ENCODE measurements at places on chromosomes 6 and 20.
A peak's percentile ranks its signal among the peaks of the same experiment; 100 is the strongest.

- no peak for DNase-seq
Measured at GRCh38 chr20:53321596-53321995, 272.0 kb downstream of the ZNF217 start.

DNA sequence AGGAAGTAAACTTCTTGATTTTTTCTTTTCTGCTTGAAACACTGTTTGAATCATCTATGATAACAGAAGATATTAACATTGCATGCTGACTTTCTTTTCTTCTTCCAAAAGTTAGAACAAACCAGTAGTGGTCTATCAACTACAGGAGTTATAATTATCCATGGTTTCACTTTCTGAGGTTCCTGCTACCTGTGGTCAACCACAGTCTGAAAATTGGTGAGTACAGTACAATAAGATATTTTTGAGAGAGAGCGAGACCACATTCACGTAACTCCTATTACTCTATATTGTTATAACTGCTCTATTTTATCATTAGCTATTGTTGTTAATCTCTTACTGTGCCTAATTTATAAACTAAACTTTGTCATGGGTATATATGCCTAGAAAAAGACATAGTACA is 86.1 kb downstream of the MAP7 start:
- no peak for DNase-seq

DNA sequence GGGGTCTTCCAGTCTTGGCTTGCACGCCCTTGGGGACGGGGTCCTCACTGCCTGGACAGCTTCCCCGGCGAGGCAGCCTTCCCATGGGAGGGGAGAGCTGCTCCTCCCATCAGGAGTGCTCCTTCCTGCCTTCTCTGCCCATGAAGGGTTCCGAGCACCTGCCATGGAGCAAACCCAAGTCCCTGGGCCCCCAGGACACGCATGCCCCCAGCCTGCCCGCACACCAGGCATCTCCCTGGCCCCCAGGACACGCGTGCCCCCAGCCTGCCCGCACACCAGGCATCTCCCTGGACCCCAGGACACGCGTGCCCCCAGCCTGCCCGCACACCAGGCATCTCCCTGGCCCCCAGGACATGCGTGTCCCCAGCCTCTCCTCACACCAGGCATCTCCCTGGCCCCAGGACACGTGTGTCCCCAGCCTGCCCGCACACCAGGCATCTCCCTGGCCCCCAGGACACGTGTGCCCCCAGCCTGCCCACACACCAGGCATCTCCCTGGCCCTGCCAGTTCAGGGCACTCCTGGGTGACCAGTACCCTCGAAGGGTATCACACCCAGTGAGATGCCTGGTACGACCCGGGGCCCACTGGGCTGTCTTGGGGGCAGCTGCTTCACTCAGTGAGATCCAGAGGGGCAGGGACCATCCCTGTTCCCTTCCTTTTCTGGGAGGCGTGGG is 21.7 kb downstream of the COL20A1 start:
- DNase-seq, result no peak

DNA sequence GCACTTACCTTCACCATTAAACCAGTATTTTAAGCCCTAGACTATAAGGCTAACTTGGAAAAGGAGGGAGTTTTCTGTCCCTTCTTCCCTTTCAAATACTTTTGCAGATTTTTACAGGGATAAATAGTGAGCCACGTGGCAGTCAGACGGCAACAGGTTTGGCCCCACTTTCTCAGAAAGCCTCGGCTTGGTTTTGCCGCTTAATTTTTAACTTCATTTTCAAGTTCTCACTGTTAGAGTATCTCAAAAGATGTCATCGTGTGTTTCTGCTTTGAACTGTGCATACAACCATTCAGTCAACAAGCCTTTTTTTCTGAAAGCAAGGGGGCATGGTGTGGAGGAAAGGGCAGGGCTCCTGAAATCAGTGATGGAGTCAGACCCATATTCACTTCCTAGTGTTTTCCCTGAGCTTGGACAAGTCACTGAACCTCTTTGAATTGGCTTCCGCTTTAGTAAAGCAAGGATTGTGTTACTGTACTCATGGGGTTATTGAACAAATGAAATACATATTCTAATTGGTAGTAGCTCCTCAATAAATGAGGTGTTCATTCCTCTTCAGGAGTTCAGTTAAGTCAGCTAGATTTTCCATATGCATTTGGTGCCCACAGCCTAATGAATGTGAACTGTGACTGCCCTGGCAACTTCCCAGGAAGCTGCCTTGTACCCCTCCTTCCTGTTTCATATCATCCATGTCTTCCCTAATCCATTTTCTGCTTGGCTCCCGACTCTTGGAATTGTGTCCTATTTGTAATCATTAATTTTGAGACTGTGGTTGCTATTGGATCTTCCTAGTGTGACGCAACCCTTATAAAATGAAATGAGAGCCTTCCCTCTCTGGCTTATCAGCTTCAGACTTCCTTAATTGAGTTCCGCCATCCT is at the start of gene SLC17A2:
Gene SLC17A2, minus strand, starts transcription at position 160 of the 879 bp plus-strand sequence. CDS start 4,895 bp downstream, outside the sequence.
- no peak for DNase-seq

GRCh38 chr6:2655844-2656433 is 94.8 kb downstream of the MYLK4 start:
- DNase-seq, result no peak

DNA sequence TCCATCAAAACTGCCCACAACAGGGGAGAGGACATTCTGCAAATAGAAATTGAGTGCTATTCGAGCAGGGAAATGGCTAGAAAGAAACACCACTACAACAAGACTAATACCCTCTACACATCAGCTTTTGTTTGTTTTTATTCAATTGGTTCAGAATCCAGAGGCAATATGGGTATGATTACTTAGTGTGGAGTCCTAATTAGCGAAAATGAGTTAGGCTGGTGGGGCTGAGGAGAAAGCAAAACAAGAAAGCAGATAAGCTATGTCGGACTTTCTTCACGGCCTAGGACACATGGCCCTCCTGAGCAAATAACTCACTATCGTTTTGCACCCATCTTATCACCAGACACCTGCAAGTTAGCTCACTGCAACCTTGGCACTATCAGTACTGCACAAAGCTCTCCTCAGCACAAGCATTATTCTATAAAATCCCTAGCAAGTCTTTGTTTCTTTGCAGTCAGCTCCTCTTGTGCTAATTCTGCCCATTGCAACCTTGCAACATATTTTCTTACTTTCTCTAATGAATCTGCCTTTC is 31.3 kb upstream of the SH3BGRL2 start:
- DNase-seq, result no peak

DNA sequence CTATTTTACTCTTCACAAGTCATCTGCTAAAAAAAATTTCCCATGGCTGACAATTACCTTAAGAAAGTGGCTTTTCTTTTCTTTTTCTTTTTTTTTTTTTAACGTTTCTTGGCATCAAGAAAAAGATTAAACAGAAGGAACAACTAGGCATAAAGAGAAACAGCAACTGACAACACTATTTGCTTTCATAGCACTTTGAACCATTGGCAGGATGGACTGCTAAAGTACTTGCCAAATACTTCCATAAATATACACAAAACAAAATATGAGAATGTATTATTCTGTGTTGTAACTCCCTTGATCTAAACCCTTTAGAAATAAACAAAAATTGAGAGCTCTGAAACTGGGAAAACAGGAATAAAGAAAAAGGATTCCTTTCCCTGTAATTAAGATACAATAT is 20.0 kb upstream of the PLN start:
- no peak for DNase-seq

GRCh38 chr20:64009811-64010387 is 26.1 kb upstream of the C20orf204 start:
- DNase-seq, result no peak

GRCh38 chr6:158388727-158389126 is 76.5 kb downstream of the TULP4 start:
- DNase-seq, result no peak

- no peak for DNase-seq
Measured at GRCh38 chr6:156925718-156926607, 148.8 kb downstream of the ARID1B start.

DNA sequence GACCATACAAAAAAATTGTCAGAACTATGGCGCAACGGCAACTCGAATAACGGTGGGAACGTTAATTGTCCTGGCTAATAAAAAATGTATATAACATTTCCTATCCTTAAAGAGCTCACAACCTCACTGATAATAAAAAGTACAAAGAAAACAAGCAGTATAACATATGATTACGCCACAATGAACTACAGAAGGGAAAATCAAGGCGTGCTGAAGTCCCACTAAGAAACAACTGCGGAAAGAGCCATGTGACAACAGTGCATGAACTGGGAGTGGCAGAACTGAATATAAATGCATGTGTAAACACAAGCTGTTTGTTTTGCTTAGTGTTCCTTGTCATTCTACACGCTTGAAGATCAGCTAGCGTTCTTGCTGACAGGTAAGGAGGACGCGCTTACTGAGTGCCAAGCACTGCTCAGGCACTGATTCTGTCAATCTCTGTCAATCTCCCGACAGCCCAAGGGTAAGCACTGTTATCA is 466 bp upstream of the PSMB1 start:
- peak; percentile 52 for DNase-seq

DNA sequence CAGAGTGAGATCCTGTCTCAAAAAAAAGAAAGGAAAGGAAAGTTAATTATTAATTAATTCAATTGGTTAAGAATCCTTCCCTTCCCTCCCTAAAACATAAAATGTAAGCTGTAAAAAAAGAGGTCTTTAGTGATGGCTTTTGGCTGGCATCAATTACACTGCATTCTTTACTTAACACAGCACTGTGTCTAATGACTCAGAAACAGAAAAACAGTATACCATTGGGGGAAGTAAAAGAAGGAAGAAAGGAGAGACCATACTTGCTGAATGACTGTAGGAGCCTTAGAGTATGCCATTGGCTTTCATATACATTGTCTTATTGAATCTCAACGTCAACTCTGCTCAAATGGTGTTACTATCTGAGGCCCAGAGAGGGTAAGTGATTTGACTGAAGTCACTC is 18.3 kb upstream of the CITED2 start:
- DNase-seq, result no peak

DNA sequence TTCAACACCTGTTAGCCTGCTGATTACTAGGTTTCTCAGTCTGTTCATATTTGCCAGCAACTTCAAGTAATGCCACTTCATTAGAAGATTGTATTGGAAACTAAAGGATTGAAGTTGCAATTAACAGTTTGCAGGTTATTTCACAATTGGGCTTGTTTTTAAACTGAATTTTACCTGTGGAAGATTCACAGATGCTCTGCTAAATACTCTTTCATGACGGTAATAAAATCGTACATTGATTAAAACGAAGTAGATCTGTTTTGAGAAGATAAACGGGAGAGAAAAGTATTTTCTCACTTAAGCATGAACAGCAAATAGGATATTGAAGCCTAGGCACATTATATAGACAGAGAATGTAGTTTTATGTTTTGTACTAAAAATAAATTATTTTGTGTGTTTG is 1.6 kb downstream of the RNF182 start:
- no peak for DNase-seq

GRCh38 chr6:2953098-2953497 is 18.3 kb downstream of the SERPINB6 start:
- DNase-seq, result no peak

DNA sequence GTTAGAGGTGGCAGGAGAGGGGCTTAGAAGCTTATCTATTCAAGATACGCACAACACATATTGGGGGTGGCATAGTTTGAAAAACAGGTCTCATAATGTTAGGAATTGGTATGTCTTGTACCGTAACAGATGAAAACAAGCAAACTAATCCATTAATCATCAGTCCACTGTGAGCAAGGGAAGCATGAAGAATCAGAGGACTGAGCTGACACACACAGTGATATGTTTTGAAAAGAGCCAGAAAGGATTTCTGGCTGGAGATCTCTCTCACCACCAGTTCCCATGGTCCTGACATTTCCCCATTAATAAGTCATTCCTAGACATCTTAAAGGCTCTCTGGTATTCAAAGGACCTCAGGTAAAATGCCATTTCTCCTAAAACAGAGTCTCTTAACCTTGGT is 158.8 kb upstream of the PHACTR1 start:
- DNase-seq, result no peak

- no peak for DNase-seq
Measured at GRCh38 chr6:145948878-145949613, 15.1 kb downstream of the SHPRH start.

DNA sequence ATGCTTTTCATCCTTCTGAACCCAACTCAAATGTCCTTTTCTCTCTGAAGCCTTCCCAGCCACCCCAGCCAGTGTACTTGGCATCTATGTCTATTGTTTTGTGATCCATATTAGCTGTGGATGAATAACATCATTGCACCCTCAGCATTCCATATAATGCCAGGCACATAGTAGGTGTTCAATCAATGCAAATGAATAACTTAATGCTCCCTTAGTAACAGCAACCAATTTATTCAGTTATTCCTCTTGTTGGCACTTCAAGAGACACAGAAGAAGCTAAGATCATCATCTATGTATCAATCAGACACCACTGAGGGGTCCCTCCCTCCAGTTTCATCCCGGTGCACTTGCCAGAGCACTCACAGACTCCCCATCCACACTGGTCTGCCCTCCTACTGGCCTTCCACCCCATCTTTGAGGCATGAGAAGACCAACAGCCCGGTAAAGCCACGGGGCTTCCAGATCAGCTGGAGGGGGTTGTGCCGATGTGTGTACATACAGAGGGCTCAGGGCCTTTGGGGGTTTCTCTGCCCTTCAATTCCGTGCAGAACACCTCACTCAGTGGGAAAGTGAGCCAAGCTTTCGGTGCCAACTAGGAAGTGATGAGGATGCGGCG is 2.4 kb upstream of the TAF8 start:
- no peak for DNase-seq

GRCh38 chr6:659716-660581 is 3.0 kb upstream of the HUS1B start:
- no peak for DNase-seq

GRCh38 chr6:133939778-133940667 is 13.0 kb upstream of the TBPL1 start:
- no peak for DNase-seq

DNA sequence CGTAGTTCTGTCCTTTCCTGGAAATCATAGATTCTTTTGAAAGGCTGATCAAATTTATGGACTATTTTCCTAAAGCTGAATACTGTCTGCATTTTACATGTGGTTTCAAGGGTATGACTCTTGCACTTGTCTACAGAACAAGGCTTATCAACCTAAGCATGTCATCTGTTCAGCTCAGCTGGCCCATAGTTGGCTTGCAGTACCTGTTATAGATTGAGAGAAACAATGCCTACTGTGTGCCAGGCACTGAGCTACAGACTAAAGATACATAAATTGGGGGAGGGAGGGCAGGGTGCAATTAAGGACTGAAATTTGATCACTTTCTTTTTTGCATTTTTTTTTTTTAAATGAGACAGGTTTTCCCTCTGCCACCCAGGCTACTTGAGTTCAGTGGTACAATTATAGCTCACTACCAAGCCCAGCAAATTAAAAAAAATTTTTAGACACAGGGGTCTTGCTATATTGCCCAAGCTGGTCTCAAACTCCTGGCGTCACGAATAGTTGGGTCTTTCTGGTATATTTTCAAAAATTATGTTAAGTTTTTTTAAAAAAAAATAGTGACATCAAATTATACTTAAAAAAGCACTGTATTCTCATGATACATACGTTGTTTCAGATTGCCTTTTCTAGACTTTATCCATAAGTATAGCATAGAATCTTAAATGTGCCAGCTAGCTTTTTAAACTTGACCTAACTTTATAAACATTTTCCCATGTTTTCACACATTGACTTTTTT is 52.2 kb downstream of the RREB1 start:
- DNase-seq, result no peak

GRCh38 chr6:61558796-61559195 is 727.2 kb downstream of the KHDRBS2 start:
- no peak for DNase-seq

- DNase-seq, result no peak
Measured at GRCh38 chr6:132673376-132674094, 14.6 kb upstream of the TAAR1 start.

Data from HL-60 (cell line).